ENCODE measurements at places on chromosomes 2 and 18.

GRCh38 chr2:126650994-126651393, 5.0 kb upstream of the GYPC start:
- no peak for DNase-seq

DNA sequence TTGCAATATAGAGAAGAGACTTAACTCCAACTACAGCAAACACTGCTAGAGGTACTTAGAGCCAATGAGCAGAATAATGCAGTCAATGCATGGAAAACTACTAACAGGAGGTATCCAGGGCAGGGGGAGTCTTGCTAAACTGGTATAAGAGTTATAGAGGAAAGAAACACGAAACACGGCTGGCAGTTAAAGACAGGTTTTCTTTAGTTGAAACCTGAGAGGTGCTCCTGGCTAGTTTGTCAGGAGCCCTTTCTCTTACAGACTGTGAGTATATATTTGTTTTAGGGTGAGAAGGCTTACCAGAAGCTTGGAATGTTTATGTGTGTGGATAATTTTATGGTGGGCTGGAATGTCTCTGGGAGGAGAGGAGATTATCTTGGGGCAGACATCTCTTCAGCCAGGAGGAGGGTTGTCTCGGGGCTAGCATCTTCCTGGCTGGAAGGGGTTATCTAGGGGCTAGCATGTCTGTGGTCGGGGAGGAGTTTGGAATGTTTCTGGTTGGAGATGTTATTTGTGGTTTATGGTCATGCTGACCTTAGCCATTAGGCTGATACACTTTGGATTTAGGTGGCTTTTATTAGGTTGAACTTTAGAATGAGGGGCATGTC, 1048.8 kb downstream of the DPP10 start:
- DNase-seq = no peak

- DNase-seq = no peak
These were observed 64.5 kb downstream of the CELF4 start for GRCh38 chr18:37501136-37501535.

GRCh38 chr2:187435078-187435477, 13.0 kb downstream of the CALCRL start:
- DNase-seq = no peak

DNA sequence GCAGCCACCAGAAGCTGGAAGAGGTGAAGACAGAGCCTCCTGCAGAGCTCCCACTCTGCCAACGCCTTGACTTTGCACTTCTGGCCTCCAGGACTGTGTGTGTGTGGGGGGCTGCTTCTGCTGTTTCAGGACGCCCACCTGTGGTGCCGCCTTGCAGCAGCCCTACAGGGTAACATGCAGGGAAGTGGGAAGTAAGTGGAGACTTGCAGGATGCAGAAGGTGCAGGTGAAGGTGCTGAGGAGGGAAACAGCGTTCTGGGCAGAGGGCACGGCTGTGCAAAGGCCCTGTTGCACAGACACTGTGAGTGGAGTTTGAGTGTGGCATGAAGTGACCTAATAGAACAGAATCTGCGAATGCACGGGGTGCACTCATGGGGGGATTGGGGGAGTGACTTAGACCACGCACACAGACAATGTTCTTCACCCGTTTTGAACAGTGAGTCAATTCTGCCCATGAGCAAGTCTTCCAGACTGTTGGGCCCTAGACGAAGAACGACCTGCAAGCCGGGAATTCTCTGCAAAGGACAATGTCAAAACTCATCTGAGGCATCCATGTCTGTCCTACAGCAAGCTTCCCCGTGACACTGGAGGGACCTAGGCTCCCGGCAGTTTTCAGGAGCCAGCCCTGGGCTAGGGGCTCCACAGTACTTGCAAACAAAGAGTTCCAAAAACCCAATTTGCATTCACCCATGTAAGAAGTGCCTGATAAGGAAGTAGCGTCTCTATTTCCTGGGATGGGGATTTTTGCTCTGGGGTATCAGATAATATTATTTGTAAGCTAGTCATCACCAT, 19.0 kb downstream of the MBP start:
- DNase-seq = no peak

GRCh38 chr2:26605195-26605998, 35.8 kb downstream of the CIB4 start:
- DNase-seq = no peak

DNA sequence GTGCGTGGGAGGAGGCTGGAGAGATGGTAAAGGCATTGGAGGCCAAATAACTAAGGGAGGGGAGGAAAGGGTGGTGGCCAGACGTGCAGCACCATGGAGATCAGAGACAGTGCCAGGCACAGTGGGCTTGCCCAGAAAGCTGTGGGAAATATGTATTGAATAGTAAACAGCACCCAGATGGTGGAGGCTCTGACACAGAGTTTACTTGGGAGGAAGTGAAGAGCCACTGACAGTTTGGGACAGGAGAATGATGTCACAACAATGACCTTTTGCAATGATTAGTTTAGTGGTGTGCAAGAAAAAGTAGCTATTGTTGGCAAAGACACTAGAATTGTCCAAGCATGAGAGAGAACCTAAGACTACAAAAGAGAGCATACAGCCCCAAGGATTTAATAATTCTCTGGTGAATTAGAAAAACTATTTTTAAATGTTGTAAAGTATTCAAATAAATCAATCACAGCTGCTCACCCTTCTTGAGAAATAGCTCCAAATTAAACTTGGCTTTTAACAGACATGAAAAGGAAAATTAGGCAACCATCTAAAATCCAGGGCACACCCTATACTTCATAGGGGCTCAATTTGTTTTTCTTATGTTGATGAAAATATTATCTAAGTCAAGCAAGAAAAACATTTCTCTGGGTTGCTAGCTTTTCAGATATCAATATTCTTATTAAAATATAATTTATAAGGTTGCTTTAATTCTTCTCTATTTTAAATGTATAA, 458.7 kb upstream of the HNRNPA3 start:
- no peak for DNase-seq

DNA sequence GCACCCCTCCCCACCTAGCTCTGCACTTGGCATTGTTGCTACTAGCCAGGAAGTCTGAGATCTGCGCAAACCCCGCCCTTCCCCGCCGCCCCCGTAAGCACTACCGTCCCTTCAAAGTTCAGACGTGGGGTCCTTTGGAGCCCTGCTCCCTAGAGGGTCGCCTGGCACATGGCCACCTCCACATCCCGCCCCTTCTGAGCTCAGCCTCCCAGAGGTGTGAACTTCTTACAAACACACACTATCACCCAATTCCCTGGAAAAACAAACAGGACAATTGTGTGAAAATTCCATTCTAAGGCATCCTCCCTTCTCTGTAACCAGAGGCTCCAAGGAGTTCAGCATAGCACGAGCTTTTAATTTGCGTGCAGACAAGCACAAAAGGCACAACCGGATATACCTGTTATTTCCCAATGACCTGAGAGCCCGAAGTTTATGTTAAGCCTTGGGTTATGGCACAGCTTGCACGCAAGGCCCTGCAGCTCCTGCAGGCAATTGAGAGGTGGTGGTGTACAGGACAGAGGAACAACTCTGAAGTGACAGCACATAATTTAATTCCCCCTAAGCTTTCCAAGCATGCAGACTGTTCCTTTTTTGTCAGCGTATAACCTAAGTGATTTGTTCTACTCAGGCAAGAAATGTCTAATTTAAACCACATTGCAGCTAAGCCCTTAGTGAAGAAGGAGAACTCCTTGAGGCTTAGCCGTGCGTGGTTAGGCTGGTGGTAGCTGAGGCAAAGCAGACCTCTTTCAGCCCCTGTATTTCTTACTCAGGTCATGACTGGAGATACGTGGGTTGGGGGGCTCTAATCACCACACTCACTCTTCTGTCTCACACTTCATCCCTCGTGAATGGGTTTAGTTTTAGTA, 20.3 kb upstream of the CYP1B1 start:
- DNase-seq = no peak

DNA sequence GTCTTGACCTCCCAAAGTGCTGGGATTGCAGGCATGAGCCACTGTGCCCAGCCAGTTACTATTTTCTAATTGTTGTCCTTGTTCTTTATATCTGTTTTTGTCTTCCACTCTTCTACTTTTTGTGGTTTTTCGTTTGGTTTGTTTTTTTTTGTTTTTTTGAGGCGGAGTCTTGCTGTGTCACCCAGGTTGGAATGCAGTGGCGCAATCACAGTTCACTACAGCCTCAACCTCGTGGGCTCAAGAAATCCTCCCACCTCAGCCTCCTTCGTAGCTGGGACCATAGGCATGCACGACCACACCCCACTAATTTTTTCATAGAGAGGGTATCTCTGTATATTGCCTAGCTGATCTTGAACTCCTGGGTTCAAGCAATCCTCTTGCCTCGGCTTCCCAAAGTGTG, 100.7 kb downstream of the EHBP1 start:
- DNase-seq = no peak

GRCh38 chr2:219129589-219129988, 31.0 kb downstream of the NHEJ1 start:
- no peak for DNase-seq
